IPS-NIHi11 (cell line): ENCODE measurements at places on chromosomes 3 and 15.

DNA sequence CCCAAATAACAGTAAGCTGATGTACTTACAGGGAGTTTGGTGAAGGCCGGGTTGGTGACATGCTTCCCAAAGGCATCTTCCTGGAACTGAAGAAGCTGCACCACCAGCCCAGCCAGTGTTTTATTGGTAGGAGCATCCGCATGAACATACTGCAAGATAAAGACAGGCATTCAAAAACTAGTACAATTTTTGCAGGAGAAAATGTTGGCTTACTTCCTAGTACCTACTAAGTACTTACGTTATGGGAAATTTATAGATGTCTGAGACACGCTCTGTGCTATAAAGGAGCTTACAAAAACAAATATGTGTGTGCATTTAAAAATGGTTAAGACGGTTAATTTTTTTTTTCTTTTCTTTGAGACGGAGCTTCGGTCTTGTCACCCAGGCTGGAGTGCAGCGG is 8.9 kb downstream of the SMARCC1 start:
- no peak for DNase-seq

DNA sequence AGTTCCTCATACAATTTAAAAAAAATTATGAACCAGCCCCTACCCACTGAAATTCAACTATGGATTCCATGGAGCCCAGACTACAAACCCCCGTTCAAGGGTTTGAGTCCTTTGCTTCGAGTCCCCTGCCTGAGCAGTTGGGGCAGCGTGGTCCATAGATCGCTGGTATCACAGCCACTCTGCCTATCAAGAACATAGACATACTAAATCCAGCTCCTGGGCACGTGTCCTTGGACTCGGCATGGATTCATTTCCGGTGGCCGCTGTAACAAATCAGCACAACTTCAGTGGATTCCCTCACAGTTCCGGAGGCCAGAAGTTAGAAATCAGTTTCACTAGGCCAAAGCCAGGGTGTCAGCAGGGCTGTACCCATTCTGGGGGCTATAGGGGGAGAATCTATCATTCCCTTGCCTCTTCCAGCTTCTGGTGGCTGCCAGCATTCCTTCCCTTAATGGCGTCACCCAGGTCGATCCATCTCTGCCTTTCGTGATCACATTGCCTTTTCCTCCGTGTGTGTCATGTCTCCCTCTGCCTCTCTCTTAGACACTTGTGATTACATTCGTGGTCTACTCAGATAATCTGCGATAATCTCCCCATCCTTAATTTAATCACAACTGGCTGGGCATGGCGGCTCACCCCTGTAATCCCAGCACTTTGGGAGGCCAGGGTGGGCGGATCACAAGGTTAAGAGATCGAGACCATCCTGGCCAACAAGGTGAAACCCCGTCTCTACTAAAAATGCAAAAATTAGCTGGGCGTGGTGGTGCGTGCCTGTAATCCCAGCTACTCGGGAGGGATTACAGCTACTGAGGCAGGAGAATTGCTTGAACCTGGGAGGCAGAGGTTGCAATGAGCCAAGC is 4.6 kb upstream of the TMEM44 start:
- DNase-seq: no peak

DNA sequence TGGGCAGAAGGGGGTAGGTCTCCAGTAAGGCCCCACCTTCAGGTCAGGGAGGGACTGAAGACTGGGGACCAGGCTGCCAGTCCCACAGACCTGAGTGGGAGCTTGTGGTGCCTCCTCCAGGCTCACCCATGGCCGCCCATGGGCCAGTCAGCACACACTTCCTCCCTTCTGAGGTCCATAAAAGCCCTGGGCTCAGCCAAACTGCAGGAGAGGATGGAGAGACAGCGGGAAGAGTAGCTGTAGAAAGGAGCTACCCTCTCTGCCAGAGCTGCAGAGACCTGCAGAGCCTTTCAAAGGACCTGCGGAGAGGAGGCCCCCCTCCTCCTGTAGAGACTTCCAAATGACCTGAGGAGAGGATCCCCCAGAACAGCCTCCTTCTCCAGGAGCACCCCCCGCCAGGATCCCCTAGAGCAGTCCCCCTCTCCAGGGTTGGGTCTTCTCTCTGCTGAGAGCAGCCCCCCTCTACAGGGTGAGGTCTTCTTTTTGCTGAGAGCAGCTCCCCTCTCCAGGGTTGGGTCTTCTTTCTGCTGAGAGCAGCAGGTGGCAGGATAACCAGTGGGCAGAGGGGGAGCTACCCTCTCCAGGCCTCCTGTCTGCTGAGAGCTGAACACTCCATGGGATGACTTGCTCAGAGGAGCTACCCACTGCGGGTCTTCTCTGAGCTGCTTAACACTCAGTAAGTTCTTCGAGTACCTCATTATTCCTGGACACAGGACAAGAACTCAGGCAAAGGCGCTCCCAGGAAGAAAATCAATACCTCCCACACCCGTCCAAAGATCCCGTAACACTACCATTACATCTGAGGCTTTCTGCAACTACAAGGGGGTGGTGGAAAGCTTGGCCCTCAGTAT is 5.0 kb upstream of the SKIC8 start:
- DNase-seq: no peak

DNA sequence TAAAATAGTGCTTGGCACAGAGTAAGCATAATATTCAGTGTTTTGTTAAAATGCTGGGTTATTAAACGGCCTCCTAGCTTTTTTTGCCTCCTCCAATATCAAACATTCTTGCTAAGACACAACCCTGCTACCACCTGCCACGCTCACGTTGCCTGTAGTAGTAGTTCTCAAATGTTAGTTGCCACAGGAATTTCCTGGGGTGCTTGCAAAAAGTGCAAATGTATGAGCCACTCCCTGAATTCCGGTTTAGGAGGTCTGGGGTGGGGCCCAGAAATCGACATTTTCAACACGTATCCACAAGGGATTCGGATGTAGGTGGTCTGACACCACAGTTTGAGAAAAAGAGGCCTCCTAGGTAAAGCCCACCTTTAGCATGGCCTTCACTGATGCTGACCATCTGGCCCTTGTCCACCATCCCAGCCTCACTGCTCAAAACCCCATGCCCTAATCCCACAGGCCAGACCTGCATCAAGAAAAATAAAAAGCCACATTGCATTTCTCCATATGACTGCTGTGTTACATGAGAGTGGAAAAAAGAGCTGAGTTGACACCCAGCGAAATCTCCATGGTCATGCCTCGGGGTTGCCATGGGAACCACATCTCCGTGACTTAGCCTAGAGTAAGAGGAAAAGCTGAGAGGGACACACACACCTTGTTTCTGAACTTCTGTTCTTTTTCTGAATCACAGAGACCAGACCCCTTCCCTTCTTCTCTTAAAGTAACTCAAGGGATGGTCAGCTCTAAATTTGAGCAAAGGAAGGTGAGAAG is 116.4 kb upstream of the HES1 start:
- DNase-seq: peak; percentile 46

DNA sequence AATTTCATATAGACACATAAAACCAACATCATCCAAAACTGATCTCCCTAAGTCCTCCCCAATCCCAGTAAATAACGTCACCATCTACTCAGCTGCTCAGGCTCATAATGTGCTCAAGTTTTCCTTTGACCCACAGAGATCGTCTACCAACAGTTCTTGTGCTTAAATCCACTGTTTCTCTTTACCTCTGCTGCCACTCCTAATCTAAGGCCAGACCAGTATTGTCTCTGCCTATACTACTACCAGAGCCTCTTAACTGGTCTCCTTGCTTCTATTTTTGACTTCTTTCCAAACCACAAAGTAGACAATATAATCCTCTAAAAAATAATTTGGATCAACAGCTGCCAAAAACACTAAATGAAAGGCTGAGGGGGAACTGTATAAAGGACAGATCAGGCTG is 65.3 kb downstream of the CLASP2 start:
- DNase-seq: no peak

- DNase-seq: no peak
Observed at GRCh38 chr15:70530503-70530902, 232.9 kb downstream of the UACA start.

DNA sequence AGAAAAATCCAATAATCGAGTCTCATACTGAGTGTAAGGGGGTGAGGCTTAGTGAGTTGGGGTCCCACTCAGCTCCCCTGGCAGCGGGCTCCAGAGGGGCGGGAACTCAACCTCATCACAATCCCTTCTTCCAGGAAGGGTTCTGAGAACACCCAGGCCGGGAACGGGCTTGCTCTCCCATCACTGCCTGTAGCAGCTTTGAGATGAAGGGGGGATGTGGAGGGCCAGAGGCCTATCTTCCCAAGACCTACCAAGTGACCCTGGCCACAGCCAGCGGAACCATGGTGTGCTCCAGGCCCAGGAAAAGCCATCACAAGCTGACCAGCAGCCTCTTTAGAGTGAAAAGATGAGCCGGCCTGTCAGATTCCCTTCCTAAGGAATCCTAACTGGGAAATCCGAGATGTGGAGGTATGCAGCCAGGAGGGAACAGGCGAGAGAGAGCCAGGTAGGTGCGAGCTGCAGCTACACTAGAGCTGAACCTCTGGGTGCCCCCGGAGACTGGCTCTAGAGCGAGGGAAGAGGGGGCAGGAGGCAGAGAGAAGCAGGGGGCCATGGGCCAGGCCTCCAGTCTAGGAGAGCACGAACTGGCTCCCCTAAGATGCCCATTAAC is 18.5 kb downstream of the GRAMD2A start:
- DNase-seq: no peak

DNA sequence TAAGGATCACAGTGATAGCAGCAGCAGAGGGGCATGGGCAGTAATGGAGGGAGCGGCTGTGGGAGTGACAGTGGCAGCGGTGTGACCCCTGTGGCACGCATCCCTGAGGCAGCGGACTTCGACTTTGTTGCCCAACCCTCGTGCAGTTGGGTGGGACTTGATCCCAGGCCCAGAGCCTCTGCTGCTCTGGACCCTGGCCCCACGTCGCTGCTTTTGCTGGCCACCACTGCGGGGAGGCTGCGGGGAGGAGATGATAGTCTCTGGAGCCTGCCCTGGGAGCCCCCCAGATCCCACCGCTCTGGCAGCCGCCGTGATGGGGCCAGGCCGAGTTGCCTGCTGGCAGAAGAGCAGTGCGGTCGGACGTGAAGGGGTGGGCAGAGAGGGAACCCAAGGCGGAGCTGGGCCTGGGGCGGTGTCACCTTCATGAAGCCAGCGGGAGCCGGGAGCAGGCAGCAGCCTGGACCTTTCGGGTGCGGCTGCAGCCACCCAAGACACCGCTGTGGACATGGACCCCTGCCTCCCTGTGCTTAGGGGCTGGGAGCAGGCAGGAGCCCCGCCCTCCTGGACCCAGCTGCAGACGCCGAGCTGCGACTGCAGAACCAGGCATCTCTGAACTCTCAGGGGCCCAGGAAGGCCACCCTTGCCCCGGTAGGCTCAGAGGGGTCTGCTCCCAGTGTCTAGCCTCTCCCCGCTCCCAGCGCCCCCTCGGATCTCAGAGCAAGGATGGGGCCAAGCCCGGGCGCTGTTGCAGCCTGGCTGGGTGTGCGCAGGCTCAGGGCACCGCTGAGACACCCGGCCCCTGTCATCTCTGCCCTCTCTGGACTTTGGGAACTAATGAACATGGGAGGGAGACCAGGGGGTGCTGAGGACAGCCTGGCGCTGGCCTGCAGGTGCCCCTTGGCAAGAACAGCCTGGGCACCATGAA is 38.3 kb downstream of the COMMD2 start:
- no peak for DNase-seq

DNA sequence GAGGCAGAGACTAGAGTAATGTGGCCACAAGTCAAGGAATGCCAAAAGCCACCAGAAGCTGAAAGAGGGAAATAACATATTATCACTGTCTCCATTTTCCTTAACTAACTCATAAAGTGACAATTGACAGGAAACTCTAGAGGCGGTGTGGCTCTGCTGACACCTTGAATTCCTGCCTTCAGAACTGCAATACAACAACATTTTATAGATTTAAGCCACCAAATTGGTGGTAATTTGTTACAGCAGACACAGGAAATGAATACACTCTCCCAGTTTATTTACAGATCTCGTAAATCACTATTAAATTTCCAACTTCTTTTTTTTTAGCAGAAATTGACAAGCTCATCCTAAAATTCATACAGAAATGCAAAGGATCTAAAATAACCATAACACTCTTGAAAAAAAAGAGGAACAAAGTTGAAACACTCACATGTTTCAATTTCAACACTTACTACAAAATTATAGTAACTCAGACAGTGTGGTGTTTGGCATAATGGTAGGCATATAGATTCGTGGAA is 449.9 kb downstream of the OTOL1 start:
- DNase-seq: no peak

- DNase-seq: no peak
Observed at GRCh38 chr15:79037848-79038247, 52.7 kb downstream of the RASGRF1 start.

DNA sequence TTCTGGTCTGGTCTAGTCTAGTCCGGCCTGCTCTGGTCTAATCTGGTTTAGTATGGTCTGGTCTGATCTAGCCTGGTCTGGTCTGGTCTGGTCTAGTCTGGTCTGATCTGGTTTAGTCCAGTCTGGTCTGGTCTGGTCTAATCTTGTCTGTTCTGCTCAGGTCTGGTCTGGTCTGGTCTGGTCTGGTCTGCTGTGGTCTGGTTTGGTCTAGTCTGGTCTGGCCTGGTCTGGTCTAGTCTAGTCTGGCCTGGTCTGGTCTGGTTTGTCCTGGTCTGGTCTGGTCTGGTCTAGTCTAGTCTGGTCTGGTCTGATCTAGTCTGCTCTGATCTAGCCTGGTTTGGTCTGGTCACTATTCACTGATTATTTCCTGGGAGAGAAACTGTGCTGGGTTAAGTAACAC is 84.1 kb upstream of the PRR23E start:
- DNase-seq: no peak

- DNase-seq: no peak
Observed at GRCh38 chr15:56492791-56493555, 28.0 kb upstream of the MNS1 start.

DNA sequence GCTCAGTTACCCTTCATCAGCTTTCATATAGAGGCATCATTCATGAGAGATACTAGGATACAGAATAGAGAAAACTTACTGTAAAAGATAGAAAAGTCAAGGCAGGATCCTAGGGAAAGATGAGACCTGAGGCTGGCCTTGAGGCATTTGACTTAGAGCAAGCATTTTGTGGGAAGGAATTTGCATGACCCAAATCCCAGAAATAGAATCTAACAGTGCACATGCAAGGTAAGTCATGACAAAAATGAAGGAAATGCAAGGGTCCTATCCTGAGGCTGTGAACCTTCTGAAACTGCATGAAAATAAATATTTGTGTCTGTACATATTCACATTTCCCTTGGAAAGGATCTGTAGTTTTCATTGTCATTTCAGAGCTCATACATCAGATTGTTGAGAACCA is 122.3 kb downstream of the HCN4 start:
- no peak for DNase-seq

- no peak for DNase-seq
Observed at GRCh38 chr3:26081166-26081565, 291.3 kb downstream of the OXSM start.

- no peak for DNase-seq
Observed at GRCh38 chr15:76967067-76967466, 27.9 kb upstream of the PSTPIP1 start.

GRCh38 chr15:87744815-87745214 is 511.7 kb downstream of the NTRK3 start:
- DNase-seq: no peak

GRCh38 chr3:148863297-148863696 is 1.8 kb upstream of the CPA3 start:
- DNase-seq: no peak

DNA sequence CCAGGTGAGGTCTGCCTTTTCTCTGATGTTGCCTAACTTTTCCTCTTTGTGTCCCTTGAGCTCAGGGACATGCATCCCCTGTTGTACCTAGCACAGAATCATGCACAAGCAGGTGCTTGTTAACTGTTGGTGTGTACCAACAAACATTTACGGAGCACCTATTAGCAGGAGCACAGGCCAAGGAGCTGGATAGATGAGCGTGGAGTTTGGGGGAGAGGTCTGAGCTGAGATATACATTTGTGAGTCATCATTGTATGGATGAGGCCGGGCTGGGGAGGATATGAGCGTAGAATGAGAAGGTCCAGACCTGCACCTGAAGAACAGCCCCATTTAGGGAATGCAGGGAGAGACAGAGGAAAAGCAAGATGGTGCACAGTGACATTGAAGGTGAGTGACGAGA is 53.4 kb downstream of the SMAD3 start:
- no peak for DNase-seq
